Stimulated activated naive CD8-positive, alpha-beta T cell treated with anti-CD3 and anti-CD28 coated beads, Interleukin-15, Interleukin-2, amounts not matched to agents 100 U/mL and 50 U/mL, for 24 hours (primary cell): ENCODE measurements at places on chromosomes 7 and 10.
A peak's percentile ranks its signal among the peaks of the same experiment; 100 is the strongest.

GRCh38 chr7:22726345-22726906 lies 574 bp upstream of the IL6 start:
- peak; percentile 45 for DNase-seq

GRCh38 chr10:9342885-9343570 lies 1288.5 kb downstream of the GATA3 start:
- DNase-seq: no peak

GRCh38 chr7:81284576-81284975 lies 365.7 kb upstream of the SEMA3C start:
- DNase-seq: no peak

DNA sequence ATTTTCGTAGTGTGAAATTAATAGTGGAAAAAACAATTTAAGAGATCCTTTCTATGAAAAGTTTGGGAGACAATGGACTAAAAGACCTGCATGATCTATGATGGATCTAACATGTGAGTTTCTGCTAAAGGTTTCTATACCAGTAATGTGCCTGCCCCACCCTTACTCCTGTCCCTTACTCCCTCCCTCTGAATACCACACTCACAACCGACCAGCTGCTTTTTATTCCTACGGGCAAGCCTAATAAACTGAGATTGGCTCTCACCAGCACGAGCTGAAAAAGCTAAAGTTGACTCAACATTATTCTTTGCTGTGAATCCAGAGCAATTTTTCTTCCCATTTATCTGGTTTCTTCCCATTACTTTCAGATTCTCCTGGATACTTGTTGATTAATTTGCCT lies 17.8 kb upstream of the REEP3 start:
- no peak for DNase-seq

GRCh38 chr7:70674571-70675010 lies 457.4 kb upstream of the GALNT17 start:
- DNase-seq: no peak

GRCh38 chr10:92278996-92279696 lies 11.7 kb downstream of the CPEB3 start:
- no peak for DNase-seq

GRCh38 chr7:118429141-118429540 lies 204.6 kb downstream of the ANKRD7 start:
- DNase-seq: no peak

DNA sequence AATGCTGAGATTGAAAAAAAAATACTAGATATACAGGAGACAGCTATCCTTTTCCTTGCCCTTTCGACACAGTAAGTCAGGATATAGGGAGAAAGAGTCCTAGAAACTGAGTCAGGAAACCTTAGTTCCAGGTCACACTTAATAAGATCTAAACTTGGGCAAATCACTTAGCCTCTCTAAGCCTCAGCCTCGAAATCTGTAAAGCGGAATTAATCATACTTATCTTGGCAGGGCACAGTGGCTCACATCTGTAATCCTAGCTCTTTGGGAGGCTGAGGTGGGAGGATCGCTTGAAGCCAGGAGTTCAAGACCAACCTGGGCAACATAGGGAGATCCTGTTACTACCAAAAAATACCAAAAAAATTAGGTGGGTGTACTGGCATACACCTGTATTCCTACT lies 4.6 kb downstream of the GARIN1A start:
- no peak for DNase-seq

DNA sequence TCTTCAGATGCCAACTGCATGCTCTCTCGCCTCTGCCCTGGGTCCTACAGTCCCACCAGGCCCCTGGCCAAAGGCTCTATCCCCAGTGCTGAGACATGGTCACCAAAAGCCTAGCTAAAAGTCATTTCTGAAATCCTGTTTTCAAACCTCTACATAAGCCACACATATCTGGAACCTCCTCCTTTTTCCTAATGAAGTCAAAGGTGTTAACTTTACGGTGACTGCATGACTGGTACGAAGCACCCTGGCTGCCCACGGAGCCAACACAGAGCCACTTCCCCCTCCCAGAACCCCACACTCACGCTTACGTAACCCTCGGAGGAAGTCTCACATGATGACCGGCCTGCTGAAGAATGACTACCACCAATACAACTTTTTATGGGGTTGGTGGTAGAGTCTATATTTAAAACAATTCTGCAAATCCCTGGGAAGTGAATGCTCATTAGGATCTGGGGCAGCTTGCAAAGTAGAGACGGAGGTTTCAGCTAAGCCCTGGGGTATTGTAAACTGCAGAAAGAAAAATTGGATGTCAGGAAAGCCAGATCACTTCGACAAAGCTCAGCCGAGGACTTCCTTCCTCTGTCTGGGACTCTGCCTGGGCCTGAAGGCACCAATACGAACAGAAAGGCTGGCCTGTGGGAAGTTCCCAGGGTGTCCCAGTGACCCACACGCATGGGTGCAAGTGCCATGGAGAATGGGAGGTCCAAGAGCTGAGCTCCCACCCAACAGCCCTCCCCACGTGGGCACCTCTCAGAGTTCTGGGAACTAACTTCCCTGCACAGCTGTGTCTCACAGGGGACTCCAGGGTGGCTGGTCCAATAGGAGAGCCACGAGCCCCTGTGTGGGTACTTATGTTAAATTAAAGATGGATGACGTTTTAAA lies 50.7 kb downstream of the PDGFA start:
- no peak for DNase-seq

- no peak for DNase-seq
Observed at GRCh38 chr10:106540645-106541044, 623.9 kb downstream of the SORCS1 start.

DNA sequence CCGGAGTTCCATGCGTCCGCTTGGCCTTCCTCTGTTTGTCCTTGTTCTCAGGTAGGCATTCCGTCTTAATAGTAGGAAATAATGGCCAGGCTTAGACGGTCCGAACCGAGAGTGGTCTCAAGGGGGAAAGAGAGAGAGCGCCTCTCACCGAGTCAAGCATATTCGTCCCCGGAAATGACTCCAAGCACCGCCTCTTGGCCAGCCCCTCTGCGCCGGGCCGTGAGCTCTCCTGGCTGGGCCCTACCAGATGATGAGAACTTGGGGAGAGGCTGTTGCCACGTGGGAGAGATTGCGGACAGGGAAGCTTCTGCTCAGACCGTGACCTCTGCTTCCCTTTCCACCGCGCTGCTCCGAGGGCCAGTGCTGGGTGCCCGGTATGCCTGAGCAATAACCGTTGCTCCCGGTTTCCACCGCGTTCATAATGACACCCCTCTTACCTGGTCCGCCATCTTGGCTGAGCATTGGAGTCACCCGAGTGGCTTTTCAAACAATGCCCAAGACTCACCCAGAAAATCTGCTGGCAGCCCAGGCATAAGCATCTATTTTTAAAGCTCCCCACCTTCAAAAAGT lies 251.1 kb upstream of the SHH start:
- DNase-seq: no peak

DNA sequence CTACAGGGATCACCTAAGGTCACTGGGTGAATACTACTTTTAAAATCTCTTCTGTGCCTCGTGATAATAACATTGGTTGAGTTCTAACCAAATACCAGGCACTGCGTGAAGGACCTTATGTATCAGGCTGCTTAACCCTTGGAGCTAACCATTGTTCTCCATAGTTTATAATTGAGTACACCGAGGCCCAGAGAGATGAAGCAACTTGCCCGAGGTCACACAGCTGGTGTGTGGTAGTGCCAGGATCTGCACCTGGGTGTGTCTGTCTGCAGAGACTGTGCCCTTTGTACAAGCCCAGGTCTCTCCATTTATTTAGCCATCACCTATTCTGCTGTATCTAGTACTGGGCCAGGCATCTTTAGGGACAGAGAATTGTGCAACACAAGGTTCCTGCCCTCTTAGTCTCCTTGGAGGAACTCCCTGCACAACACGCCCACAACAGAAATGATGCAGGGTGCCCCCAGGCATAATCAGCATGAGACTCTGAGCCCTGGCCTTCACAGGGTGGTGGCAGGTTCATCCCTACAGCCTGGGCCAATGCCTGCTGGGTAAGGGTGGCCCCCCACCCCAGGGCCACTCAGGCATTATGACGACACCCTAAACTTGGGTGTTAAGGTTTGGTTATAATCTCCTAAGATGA lies 31.5 kb downstream of the UNC5B start:
- no peak for DNase-seq

- DNase-seq: no peak
Observed at GRCh38 chr7:46990761-46991160, 591.1 kb downstream of the TNS3 start.

GRCh38 chr10:61304746-61305145 lies 148.4 kb downstream of the TMEM26 start:
- DNase-seq: no peak

- DNase-seq: peak; percentile 46
Observed at GRCh38 chr10:129877773-129878371, 86.2 kb downstream of the EBF3 start.

- DNase-seq: no peak
Observed at GRCh38 chr7:46746695-46747687, 825.9 kb upstream of the IGFBP3 start.

- no peak for DNase-seq
Observed at GRCh38 chr10:50993771-50994251, 80.5 kb upstream of the PRKG1 start.

GRCh38 chr10:91206837-91207474 lies 13.5 kb upstream of the PCGF5 start:
- DNase-seq: no peak

DNA sequence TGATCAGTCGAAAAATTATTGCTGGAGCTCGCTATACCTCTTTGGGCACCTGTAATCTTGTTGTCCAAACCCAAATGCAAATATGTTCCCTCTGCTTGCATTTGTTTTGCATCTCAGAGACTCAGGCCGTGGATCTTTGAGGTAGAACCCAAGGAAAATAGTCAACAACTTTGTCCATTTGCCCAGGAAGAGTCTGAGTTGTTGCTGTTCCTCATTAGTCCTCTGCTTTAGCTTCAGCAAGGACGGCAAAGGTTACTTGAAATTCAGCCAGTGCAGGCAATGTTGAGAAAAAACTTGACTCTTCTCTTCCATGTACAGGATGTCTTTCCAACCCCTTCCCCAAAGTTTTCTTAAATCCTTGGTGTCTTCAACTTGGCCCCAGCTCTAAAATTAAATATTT lies 45.8 kb downstream of the PDK4 start:
- DNase-seq: no peak

DNA sequence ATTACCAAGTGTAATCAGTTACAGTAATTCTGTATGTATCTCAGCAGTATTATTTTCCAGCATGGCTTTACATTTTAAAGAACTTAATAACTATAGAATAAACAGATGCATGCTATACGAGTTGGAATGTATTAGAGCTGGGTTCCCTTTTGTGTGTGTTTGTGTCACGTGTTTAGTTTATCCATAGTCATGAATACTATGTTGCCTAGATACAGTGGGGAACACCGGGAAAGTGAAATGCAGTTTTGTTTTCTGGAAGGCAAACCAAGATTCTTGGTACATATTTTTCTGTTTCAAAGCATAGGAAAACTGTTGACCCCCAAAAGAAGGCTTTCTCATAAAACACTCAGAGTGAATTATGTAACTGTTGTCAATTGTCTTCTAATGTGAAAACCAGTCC lies 119.0 kb downstream of the FANK1 start:
- DNase-seq: no peak

DNA sequence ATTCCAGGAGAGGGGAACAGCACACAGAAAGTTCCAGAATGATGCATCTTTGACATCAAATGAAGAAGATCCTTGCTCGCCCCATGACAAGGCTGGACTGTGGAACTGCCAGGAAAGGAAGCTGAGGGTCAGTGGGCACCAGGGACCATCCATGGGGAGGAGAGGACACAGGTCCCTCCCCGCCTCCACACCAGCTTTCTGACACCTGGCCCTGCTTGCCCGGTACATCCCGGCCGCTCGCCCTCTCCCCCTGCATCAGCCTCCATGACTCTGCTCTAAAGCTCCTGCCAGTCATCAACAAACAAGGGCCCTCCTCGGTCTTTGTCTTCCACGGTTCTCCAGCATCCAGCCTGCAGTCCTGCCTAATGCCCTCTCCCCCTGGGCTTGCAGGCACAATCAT lies 222.3 kb downstream of the GRID1 start:
- DNase-seq: no peak

GRCh38 chr7:134943785-134944400 lies 42.4 kb upstream of the AGBL3 start:
- no peak for DNase-seq

DNA sequence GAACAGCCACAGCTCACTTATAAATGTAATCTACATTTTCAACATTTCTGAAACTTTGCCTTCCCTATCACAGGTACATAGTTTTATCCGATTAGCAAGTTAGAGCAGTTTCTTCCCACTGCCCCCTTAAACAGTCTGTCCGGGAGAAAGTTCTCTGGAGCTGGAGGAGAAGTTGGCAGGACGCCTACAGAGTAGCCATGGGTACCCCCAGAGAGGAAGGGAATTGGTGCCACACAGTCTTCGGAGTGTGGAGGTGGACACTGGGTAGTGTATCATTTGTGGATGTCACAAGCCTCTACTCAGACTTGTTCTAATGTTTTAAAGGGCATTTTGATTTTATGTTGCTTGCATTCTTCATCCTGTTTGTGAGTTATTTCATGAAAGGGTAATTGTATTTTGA lies 39.0 kb downstream of the TAF3 start:
- no peak for DNase-seq

DNA sequence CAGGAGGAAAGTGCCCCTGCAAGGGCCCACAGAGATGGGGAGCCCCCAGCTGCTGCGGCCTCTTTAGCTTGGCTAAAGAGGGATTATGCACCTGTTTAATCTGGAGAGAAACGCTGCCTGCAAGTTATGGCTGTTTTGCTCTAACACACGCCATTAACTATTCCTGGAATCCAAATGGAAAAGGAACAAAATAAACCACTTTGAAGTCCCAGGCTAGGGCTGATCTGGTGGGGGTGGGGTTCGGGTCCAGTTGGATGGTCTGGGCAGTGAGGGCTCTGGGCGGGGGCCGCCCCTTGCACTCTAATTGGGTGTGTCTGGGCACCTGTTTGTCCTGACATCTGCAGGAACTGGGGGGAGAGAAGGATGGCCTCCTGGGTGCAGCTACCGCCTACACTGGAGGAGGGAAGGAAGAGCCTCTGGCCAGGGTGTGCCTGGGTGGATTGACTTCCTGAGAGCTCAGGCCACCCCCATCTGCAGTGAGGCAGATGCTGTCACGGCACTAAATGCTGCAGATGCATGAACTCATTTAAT lies 300.6 kb downstream of the ZEB1 start:
- DNase-seq: no peak

GRCh38 chr7:123872908-123873307 lies 27.9 kb downstream of the HYAL4 start:
- no peak for DNase-seq
